ENCODE measurements at places on chromosomes 3 and 15.

DNA sequence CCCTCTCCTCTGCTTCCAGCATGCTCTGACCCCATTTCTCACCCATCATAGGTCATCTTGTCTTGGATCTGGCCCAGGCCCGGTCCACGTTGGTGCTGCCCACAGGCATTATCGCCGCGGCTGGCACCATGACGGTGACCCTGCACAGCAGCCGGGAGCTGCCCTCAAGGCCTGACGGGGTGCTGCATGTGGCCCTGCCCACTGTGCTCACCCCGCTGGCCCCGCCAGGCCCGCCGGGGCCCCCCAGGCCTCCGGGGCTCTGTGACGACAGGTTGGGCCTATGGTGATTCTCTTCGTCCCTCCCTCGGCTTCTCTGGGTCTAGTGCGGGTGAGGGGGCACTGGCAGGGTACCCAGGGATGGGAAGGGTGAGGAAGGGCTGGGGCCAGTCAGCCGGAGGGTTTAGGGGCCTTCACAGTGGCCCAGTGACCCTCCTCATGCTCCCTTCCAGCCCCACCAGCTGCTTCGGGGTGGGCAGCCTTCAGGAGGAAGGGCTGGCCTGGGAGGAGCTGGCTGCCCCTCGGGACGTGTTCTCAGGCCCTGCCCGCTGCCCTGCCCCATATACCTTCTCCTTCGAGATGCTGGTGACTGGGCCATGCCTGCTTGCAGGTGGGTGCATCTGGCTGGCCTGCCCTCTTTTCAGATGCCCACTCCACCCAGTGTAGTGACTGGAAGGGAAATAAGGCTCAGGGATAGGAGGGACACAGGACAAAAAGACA is 3.9 kb downstream of the VWA5B2 start:
- DNase-seq = no peak

- DNase-seq = no peak
These were observed 201.1 kb downstream of the MAGI1 start for GRCh38 chr3:65837604-65838003.

- no peak for DNase-seq
These were observed 163.6 kb upstream of the PRICKLE2 start for GRCh38 chr3:64388886-64389285.

DNA sequence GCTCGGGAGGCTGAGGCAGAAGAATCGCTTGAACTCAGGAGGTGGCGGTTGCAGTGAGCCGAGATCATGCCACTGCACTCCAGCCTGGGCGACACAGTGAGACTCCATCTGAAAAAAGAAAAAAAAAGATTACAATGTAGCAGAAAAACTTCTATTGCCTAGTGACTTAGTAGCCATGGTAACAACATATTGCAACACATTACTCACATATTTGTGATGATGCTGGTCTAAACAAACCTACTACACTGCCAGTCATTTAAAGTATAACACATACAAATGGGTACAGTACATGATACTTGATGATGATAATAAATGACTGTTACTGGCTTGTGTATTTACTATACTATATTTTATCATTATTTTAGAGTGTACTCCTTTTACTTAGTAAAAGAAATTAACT is 125.6 kb downstream of the PLOD2 start:
- DNase-seq = no peak

DNA sequence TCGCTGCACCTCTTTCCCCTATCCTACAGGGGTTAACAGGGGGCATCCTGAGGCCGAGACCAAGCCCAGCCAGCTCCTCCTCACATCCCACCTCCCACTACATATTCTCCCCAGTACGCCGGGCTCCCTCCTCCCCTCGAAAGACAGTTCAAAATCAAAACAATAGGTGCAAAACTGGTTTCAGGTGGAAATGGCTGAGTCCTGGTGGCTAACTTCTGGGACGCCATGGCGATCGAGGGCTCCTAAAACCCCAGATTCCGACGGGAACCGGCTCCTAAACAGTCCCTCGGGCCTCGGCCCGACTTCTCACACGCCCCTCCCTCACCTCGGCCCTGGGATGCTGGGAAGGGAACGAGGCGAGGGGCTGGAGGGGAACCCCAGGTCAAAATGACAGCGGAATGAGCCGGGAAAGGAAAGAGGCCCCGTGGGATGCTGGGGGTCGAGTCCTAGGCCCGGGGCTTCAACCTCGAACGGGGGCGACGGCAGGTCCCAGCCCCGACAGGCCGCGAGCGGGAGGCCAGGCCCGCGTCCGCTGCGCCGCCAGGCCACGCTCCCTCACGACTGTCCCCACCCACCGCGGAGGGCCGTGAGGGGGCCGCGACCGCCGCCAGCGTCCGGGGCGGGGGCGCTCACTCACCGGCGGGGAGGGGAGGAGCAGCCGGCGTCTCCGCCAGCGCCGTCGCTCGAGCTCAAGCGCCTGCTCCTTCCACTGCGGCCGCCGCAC is 492 bp downstream of the TMCC1 start:
- peak; percentile 79 for DNase-seq

GRCh38 chr3:48244461-48244860 is 3.6 kb downstream of the ZNF589 start:
- no peak for DNase-seq

DNA sequence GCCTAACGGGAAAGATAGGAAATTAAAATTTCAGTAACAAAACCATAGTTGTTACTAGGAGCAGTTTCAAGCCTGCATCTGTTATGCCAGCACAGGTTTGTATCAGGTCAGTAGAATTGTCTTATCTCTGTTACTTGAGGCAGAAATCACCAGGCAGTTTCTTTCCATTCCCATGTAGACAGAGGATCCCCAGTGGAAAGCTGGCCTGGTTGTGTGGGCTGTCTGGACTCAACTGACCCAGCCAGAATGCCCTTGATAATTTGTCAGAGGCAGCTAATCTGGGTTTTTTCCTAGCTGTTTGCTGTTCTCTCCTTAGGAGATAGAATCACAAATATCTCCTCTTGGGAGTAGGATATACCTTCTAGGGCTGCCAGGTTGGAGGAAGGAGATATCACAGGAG is 1044.7 kb downstream of the IGSF11 start:
- no peak for DNase-seq

- no peak for DNase-seq
These were observed 26.6 kb upstream of the PSTPIP1 start for GRCh38 chr15:76968306-76968705.

- no peak for DNase-seq
These were observed 623.0 kb upstream of the CBLB start for GRCh38 chr3:106491796-106492195.

DNA sequence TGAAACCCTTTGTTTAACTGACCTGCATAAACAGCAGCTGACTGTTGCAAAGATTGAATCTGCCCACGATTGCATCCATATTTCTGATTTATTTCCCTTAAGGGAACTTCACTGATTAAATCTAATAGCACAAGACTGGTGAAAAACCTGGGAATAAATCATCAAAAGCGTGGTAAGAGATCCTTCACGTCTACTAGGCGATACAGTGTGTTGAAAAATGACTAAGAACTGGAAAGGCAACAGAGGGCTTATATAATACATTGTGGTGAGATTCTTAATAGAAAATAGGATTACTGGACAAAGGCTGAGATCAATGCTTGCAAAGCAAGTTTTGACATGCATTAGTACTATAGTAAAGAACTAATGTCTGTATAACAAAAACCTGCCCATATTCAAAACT is 49.0 kb downstream of the POLQ start:
- DNase-seq = no peak

All from sigmoid colon (tissue), 7 donors.